Smooth muscle cell of the pulmonary artery (primary cell): ENCODE measurements at places on chromosomes 16 and 17. TPM values are rescaled to one million over a fixed set of nuclear protein-coding genes. Genes with fewer than 3 reads are reported as not detected.

Gene CD300LF
- total RNA-seq: not detected in 2 replicates

Gene TMC6
- 1.3 and 12.1 TPM in 2 replicates for total RNA-seq

Gene KRT25
- not detected in 2 replicates for total RNA-seq

Gene SLFN14
- not detected in 2 replicates for total RNA-seq

Gene SPATA22
- total RNA-seq: 0.13 and 0.26 TPM in 2 replicates

Gene TOB1
- total RNA-seq: 15.4 and 19.0 TPM in 2 replicates

Gene POLG2
- total RNA-seq: 10.0 and 11.8 TPM in 2 replicates
